ENCODE measurements at places on chromosomes 4 and X. TPM values are rescaled to one million over a fixed set of nuclear protein-coding genes. Genes with fewer than 3 reads are reported as not detected.

GRCh38 chr4:127623797-127624083 lies 9.0 kb upstream of the INTU start:
- no peak overlapping the region for H3K27ac ChIP-seq
- H3K4me1 ChIP-seq = peaks cover 5% of the 10 kb centered on the region
- H3K36me3 ChIP-seq = no peaks in the 10 kb centered on the region
- H3K4me3 ChIP-seq = peak overlapping the region; percentile 57
- H3K27me3 ChIP-seq = peaks cover 31% of the 10 kb centered on the region

- H3K36me3 ChIP-seq = no peaks in the 10 kb centered on the region
- no peak overlapping the region for H3K27ac ChIP-seq
- DNase-seq = no peak
- no peaks in the 10 kb centered on the region for H3K27me3 ChIP-seq
Measured at GRCh38 chr4:47184083-47184482, 152.7 kb downstream of the GABRB1 start.

MSANTD1 gene
- total RNA-seq = 0.36 TPM

DRP2 gene
- total RNA-seq = not detected

GRCh38 chrX:17405225-17405969 lies 30.4 kb downstream of the NHS start:
- H3K36me3 ChIP-seq = no peaks in the 10 kb centered on the region
- H3K4me3 ChIP-seq = no peak overlapping the region
- no peak overlapping the region for H3K27ac ChIP-seq
- no peak for DNase-seq
- H3K27me3 ChIP-seq = no peaks in the 10 kb centered on the region
- H3K4me1 ChIP-seq = no peaks in the 10 kb centered on the region

CLCN4 gene
- 72.5 TPM for total RNA-seq

PNMA6A gene
- total RNA-seq = 0.36 TPM

GRCh38 chr4:123568936-123569335 lies 172.3 kb downstream of the SPRY1 start:
- H3K4me1 ChIP-seq = no peaks in the 10 kb centered on the region
- no peak for DNase-seq
- H3K27ac ChIP-seq = no peak overlapping the region
- no peak overlapping the region for H3K4me3 ChIP-seq
- no peaks in the 10 kb centered on the region for H3K36me3 ChIP-seq

DNA sequence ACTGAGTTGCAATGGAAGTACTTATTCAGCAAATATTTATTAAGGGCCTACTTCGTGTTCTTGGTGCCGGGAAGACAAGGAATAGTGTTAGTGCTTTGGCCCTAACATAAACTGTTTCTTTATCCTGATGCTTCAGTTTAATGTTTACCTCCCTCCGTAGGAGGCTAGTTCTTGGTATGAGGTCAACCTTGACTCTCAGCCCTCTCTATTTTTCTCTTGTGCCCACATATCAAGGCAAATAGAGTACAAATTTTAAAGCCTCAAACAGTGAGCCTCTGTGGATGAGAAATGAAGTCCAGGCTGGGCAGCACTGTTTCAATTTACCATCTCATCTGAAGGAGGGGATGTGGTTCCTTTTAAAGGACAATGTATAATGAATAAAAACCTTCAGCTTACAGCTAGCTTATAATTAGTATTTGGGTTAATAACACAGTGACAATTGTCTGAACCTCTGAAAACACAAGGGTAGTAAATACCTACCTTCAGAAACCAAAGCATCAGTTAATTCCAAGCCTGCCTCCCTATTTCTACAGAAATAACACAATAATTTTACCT lies 68.5 kb downstream of the SH3RF1 start:
- peak overlapping the region; percentile 50 for H3K27ac ChIP-seq
- no peak overlapping the region for H3K4me3 ChIP-seq
- no peak for DNase-seq
- H3K4me1 ChIP-seq = peaks cover 26% of the 10 kb centered on the region
- H3K36me3 ChIP-seq = no peaks in the 10 kb centered on the region

- H3K4me1 ChIP-seq = no peaks in the 10 kb centered on the region
- H3K4me3 ChIP-seq = no peak overlapping the region
- no peaks in the 10 kb centered on the region for H3K36me3 ChIP-seq
- no peak overlapping the region for H3K27ac ChIP-seq
Measured at GRCh38 chr4:104826171-104826570, 320.5 kb upstream of the TET2 start.

CT45A3 gene
- not detected for total RNA-seq

- H3K27me3 ChIP-seq = no peaks in the 10 kb centered on the region
- H3K4me1 ChIP-seq = no peaks in the 10 kb centered on the region
- no peak for DNase-seq
- H3K36me3 ChIP-seq = no peaks in the 10 kb centered on the region
Measured at GRCh38 chr4:25803720-25804225, 59.0 kb downstream of the SEL1L3 start.

DNA sequence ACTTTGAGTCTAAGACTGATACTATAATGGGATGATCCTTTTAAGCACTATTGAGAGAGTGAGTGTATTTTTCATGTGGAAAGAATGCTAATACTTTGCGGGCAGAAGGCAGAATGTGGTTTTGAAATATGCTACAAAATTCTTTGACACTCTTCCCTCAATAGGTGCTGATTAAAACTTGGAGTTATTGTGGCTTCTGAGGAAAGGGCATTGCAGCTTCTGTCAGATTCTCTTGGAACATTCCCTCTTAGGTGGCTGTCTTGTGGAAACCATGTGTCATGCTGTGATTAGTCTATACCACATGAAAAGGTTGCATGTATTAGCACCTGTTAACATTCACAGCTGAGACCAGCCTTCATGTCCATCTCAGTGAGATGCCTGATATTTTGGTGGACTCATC lies 547.0 kb downstream of the STIM2 start:
- H3K4me1 ChIP-seq = no peaks in the 10 kb centered on the region
- H3K27me3 ChIP-seq = no peaks in the 10 kb centered on the region
- H3K4me3 ChIP-seq = no peak overlapping the region
- H3K36me3 ChIP-seq = no peaks in the 10 kb centered on the region

XK gene
- 4.9 TPM for total RNA-seq

DNA sequence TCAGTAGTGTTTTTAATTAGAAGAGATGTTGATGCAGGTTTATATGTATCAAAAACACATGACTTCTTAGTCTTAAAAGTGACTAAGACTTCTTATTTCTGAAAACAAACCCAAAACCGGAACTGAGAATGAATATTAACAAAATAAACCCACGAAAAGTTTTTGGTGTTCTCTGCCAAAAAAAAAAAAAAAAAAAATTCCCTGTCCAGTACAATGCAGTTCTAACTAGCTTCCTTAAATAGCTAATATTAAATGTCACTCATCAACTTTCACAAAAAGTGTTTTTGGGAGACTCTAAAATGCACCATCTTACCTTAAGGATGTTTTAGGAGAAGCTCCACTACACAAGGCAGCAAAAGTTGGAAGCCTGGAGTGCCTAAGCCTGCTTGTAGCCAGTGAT lies 2.0 kb downstream of the ANKRD37 start:
- H3K27me3 ChIP-seq = no peaks in the 10 kb centered on the region
- H3K36me3 ChIP-seq = peaks cover 4% of the 10 kb centered on the region
- H3K4me1 ChIP-seq = peaks cover 27% of the 10 kb centered on the region
- DNase-seq = no peak
- H3K27ac ChIP-seq = peak overlapping the region; percentile 100
- H3K4me3 ChIP-seq = no peak overlapping the region

NAP1L3 gene
- total RNA-seq = not detected

DNA sequence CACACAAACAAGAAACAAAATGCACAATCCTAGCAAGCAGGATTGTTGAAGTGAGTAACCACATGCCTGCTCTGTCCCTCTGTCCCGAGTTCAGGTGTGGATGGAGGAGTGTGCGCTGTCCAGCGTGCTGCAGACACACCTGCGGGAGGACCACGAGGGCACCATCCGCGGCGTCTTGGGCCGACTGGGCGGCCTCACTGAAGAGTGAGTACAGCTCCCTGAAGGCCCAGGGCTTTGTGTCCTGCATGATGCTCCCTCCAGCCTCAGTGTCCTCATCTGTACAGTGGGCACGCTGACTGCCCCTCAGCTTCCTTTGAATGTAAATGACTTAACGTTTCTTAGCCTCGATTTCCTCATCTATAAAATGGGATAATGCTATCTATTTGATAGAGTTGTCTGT lies 82.5 kb downstream of the EVC start:
- no peaks in the 10 kb centered on the region for H3K27me3 ChIP-seq
- no peak for DNase-seq
- no peak overlapping the region for H3K27ac ChIP-seq
- H3K4me1 ChIP-seq = no peaks in the 10 kb centered on the region
- no peak overlapping the region for H3K4me3 ChIP-seq

MAGEA2 gene
- not detected for total RNA-seq

DNA sequence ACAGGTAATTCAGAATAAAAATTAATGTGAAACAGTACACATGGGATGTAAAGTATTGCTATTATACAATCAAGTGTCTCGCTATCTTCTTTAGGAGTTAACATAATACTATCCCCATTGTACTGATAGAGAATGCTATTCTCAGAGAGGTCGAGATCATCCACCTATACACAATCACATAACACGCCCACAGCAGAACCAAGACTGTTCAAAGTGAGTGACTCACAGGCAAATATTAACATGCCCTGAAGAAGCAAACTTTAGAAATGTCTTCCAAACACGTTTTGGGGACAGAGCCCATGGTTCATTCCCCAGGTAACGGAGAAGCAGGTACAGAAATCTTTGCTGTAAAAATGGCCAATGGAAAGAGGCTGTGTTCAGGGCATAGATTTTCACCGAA lies 50.1 kb upstream of the PHKA2 start:
- no peaks in the 10 kb centered on the region for H3K36me3 ChIP-seq
- H3K4me3 ChIP-seq = no peak overlapping the region
- H3K27ac ChIP-seq = no peak overlapping the region
- no peaks in the 10 kb centered on the region for H3K4me1 ChIP-seq
- H3K27me3 ChIP-seq = no peaks in the 10 kb centered on the region

DNA sequence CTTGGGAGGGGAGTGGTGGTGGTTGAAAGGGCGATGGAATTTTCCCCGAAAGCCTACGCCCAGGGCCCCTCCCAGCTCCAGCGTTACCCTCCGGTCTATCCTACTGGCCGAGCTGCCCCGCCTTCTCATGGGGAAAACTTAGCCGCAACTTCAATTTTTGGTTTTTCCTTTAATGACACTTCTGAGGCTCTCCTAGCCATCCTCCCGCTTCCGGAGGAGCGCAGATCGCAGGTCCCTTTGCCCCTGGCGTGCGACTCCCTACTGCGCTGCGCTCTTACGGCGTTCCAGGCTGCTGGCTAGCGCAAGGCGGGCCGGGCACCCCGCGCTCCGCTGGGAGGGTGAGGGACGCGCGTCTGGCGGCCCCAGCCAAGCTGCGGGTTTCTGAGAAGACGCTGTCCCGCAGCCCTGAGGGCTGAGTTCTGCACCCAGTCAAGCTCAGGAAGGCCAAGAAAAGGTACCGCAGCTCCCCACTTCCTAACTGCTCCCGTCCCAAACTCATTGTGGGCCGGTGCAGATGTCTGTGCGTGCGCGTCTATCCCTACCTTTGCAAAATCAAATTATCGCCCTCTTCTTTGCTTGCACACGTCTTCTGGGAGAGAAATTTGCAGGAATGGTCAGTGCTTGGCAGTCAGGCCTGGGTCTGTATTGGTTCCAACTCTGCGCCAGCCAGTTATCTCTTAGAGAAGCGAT lies 533 bp downstream of the IL15 start:
- peaks cover 26% of the 10 kb centered on the region for H3K4me1 ChIP-seq
- H3K27ac ChIP-seq = peak overlapping the region; percentile 85
- no peaks in the 10 kb centered on the region for H3K36me3 ChIP-seq
- no peaks in the 10 kb centered on the region for H3K27me3 ChIP-seq
- peak; percentile 30 for DNase-seq
- H3K4me3 ChIP-seq = peak overlapping the region; percentile 78

DNA sequence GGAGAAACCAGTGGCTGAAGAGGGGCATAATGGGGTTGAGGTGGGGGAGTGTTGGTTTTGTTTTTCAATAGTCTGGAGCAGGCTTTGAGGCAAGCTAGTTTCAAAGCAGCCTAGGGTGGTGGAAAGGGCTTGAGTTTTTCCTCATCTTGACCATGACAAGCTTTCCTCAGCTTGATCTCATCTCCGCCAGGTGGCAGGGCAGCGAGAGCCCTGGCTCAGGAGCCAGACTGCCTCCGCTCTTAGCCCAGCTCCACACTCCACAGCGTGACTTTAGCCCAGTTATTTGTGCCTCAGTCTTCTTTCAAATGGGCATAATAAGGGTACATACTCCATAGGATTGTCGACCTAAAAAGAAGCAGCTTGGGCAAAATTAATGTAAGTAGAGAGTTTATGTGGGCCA lies 29.9 kb upstream of the SOWAHD start:
- no peaks in the 10 kb centered on the region for H3K27me3 ChIP-seq
- no peaks in the 10 kb centered on the region for H3K4me1 ChIP-seq
- no peak for DNase-seq
- H3K36me3 ChIP-seq = no peaks in the 10 kb centered on the region
- H3K27ac ChIP-seq = no peak overlapping the region
- no peak overlapping the region for H3K4me3 ChIP-seq

GRCh38 chr4:11341337-11342043 lies 87.2 kb downstream of the HS3ST1 start:
- H3K27ac ChIP-seq = no peak overlapping the region
- no peaks in the 10 kb centered on the region for H3K36me3 ChIP-seq
- H3K4me1 ChIP-seq = no peaks in the 10 kb centered on the region
- DNase-seq = no peak
- H3K4me3 ChIP-seq = no peak overlapping the region
- no peaks in the 10 kb centered on the region for H3K27me3 ChIP-seq

SLC35A2 gene
- 18.6 TPM for total RNA-seq

DNA sequence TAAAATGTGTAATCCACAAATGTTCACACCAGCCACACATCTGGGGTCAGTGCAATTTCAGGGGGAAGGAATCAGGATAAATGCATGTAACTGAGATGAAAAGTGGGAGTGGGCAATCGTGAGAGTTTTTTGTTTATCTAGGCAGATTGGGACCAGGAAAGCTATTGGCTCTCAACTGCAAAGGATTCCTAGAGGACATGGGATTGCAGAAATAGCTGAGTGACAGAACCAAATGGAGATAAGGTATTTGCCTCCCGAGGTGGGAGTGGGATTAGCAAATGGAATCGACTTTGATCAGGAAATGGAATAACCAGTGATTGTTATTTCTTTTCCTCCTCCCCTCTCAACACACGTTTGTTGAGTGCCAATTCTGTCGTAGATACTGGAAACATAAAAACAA lies 38.9 kb upstream of the GJB1 start:
- no peak for DNase-seq
- no peaks in the 10 kb centered on the region for H3K4me1 ChIP-seq
- no peaks in the 10 kb centered on the region for H3K36me3 ChIP-seq
- no peak overlapping the region for H3K27ac ChIP-seq
- H3K27me3 ChIP-seq = no peaks in the 10 kb centered on the region
- no peak overlapping the region for H3K4me3 ChIP-seq

L1CAM gene
- 0.05 TPM for total RNA-seq

- no peak overlapping the region for H3K27ac ChIP-seq
- H3K36me3 ChIP-seq = no peaks in the 10 kb centered on the region
- H3K27me3 ChIP-seq = no peaks in the 10 kb centered on the region
Measured at GRCh38 chr4:35250331-35250730, 994.0 kb downstream of the ARAP2 start.

EMD gene
- 36.2 TPM for total RNA-seq

Measured in gastrocnemius medialis (tissue), 4 donors.